ENCODE measurements at places on chromosomes 5 and 9.

- DNase-seq = peak; percentile 74
Measured at GRCh38 chr9:93108291-93109041, 12.4 kb downstream of the CARD19 start.

- no peak for DNase-seq
Measured at GRCh38 chr5:18037718-18038117, 403.5 kb downstream of the TAF11L14 start.

GRCh38 chr9:121499427-121500164 lies at the start of gene GGTA1:
GGTA1 (minus strand) TSS chr9:121499844; CDS start chr9:121467922, 31,922 bp downstream.
- peak; percentile 27 for DNase-seq

GRCh38 chr9:90044710-90045151 lies 439.9 kb downstream of the GADD45G start:
- DNase-seq = no peak

GRCh38 chr5:142239394-142240159 lies 85.2 kb downstream of the SPRY4 start:
- DNase-seq = no peak

DNA sequence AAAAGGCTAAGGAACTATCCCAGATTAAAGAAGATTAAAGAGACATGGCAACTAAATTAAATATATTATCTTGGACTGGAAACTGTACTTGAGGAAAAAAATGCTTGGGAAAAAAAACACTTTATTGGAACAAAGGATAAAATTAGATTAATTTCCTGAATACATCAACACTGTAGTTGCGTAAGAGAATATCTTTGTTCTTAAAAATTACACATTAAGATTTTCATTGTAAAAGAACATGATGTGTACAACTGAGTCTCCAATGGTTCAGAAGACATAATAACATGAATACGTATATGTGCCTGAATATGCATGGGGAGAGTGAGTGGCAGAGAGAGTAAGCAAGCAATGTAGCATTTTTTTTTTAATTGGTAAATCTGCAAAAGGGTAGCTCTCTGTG lies 2.8 kb downstream of the AP3B1 start:
- no peak for DNase-seq

GRCh38 chr9:84894859-84895258 lies 225.3 kb downstream of the NTRK2 start:
- no peak for DNase-seq

DNA sequence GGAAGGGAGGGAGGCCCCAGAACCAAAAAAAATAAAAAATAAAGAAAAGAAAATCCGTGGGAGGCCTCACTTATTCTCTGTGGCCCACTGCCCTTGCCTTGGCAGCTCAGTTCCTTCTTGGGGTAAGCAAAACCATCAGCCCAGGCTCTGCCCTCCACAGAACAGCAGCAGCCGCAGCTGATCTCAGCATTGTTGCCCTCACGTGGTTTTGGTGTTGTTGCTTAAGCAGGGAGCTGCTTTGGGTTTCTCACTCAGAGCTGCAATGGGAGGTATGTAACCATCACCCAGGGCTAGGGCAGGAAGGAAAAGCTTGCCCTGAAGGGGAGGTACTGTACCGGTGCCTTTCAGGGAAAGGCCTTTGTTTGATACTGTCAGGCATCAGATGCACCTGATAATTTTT lies 374.7 kb upstream of the WWC1 start:
- DNase-seq = no peak

DNA sequence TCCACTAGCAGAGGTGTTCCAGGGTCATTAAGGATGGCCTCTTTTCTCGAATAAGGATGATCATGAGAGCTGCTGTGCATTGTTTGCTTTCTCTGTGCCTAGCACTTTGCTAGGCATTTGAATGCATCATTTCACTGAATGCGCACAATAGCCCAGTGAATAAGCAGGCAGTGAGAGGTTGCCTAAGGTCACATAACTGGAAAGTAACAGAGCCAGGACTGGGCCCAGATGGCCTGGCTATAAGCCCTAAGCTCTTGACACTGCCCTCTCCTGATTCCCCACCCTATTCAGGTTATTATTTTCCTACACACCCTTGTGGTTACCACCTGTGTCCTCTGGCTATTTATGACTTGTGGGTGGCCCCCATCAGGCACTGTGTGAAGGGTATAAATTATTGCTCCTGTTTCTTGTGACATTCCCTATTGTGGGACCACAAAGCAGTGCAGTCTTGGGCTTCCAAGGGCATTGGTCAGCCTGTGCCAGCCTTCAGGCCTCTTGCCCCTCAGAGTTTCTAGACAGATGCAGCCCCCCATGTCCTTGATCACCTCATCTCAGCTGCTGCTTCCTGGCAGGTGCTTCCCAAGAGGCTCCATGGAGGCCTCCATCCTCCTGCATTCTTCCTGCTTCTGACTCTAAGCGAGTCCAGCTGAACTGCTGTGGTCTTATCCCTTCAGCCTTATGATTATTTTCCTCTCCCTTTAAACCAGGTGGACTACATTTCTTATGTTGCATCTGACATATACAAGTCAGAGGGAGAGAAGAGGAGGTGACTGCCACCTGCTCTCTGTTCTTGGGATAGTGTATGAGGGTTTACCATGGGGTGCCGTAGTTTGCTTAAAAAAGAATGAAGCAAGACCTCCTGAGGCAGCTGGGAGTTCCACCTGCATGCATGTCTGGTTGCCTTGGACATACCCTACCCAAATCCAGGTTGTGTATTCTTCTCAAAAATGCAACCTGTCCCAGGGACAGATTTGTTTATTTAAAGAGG lies 47.6 kb downstream of the ANGPTL2 start:
- no peak for DNase-seq

DNA sequence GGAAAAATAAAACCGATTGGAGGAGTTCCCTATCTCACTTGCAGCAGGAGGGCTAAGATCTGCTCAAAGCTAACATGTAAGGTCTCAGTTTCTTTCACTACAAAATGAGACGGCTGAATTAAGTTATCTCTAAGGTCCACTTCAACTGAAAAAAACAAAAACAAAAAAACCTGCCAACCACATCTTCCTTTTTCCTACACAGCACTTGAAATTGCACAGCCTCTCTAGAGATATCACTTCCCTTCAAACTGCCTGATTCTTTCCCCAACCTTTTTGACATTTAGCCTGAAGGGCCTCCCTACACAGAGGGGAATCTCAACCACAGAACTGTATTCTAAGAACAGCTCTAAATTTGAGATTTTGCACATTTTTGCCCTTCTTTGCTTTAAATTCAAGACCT lies 227.9 kb upstream of the TARS1 start:
- DNase-seq = no peak

- no peak for DNase-seq
Measured at GRCh38 chr5:122036326-122036725, 41.7 kb downstream of the LOX start.

DNA sequence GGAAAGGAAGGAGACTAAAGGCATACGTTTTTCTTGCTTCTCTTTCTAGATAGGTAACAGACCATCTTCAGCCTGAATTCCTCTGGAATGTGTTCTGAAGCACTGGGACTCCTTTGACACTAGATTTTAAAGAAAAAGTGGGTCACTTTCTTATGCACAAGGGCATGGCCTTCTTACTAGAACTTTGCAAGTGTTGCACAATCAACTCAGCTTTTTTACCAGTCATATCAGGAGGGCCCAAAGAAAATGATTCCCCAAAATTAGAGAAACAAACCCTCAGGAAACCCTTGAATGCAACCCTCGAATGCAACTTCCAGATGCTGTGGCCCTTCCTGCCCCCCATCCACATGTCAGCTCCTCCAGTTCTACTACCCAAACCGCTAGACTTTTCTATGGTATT lies 93.9 kb downstream of the YTHDC2 start:
- no peak for DNase-seq

DNA sequence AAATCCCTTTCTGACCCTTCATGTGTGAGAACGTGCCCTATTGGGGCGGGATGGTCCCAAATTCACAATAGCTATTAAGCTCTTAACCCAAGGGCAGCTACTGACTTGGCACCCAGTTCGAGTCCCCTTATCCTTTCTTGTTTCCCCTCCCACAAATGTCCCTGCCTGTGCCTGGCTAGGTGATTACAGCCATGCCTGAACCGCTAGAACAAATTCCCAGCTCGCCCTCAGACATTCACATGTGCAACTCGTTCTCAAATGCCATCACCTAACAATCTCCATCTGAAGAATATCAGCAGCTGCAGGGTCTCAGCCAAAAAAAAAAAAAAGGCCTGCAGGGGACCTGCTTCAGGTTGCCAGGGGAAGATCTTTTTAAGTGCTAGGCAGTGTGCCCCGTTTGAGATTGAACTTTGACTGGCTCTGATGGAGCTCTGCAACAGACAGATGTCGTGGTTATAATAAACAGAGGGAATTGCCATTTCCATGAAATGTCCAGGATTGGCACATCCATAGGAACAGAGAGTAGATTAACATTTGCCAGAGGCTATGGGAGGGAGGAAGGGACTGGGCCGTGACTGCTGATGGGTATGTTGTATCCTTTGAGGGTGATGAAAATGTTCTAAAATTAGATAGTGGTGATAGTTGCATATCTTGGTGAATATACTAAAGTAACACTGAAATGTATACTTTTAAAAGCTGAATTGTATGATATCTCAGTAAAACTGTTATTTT lies 347.2 kb upstream of the WWC1 start:
- no peak for DNase-seq

GRCh38 chr5:155729684-155730059 lies 597.3 kb upstream of the SGCD start:
- no peak for DNase-seq

DNA sequence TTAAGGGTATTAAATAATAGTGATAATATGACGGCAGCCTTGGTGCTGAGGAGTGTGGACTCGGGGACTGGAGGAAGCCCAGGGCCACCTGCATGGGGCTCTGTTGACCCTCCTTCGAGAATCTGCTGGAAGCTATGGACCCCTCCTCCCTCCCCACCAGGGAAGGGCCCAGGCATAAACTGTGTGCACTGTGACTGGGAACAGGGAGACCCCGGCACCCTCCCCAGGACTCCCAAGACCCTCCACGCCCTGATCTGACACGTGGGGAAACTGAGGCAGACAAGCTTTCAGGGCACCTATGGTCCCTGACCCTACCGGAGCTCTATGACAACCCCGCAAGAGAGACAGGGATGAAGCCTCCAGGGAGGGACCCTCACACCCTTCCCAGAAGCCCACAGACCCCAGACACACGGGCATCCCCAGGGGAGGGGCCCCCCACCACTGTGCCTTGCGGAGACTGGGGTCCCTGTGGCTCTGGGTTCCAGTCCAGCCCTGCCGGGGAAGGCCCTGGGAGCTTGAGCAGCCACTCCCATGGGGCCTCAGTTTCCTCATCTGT lies 6.5 kb upstream of the EGFL7 start:
- no peak for DNase-seq

- no peak for DNase-seq
Measured at GRCh38 chr5:88183255-88183654, 85.4 kb downstream of the TMEM161B start.

- DNase-seq = no peak
Measured at GRCh38 chr5:6508931-6509330, 60.3 kb downstream of the UBE2QL1 start.

GRCh38 chr5:35651002-35651756 lies 33.5 kb downstream of the SPEF2 start:
- peak; percentile 64 for DNase-seq

DNA sequence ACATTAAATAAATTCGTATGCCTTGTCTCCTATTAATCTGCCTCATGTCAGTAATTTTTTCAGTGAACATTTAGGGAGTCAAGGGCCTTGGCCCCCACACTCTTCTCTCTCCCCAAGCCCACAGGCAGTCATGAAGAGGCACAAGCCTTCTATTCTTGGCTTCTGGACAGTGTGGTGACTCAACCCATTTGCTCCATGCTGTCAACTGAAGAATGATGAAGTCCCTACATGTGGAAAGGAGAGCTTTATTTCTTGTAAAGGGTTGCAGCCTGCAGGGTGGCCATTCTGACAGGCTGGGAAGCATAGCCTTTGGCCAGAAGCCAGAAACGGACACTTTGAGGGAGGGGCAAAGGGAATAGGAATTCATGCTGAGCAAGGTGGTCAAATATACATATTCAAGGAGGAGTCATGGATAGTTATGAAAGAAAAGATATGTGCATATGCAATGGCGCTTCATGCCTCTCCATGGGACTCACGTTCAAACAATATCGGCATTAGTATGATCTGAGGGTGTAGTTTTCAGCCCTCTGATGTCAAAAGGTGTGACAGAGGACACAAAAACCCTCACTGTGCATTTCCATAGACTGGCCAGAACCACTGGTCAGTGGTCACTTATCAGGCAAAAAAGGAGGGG lies 31.3 kb downstream of the ANKRA2 start:
- no peak for DNase-seq

DNA sequence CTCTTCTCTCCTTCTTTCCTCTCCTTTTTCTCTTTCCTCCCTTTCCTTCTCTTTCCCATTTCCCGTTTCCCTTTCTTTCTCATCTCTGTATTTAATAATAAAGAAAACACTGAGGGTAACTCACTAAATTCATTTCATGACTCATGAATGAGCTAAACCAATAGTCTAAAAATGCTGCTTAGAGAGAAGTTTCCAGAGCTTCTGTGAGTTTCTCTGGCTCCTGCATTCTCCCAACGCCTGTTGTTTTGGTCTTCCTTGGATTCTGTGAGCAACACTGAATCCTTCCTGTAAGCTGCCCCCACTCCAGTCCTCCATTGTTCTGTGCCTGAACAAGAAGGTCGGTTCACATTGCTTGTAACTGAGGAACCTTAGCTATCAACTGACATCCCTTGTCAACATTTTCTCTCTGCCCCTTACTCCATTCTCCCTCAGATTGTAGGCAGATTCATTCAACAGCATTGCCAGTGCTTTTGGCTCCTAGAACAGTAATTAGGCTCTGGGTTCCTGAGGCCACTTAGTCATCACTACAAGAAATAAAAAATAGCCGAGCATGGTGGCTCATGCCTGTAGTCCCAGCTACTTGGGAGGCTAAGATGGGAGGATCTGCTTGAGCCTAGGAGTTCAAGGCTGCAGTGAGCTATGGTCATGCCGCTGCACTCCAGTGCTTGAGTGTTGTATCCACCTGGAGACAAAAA lies 237.7 kb upstream of the KLF4 start:
- no peak for DNase-seq

DNA sequence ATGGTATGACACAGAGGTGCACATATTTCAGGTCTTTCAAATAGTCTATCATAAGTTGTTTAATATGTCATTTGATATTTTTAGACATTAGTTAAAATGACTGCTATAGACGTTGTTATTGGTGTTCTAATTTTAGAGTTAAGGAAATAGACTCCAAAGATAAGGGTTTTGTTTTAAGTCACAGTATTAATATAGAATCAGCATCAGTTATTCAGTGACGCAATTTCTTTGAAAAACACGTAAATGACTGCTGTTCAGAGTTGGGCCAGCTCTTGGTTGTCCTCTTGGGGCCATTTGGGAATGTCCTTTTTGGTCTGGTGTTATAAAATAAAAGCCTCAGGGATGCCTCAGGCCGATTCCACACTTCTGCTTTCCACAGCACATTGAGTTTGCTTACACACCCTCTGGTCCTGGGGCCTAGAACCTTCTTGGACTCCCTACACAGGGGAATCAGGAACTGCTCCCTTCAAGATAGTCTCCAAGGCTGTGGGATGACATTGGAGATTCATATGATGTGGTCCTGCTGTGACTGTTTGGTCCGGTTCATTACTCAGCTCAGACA lies 14.3 kb downstream of the OTULIN start:
- DNase-seq = no peak
